ENCODE measurements at places on chromosomes 16 and 17. TPM values are rescaled to one million over a fixed set of nuclear protein-coding genes. Genes with fewer than 3 reads are reported as not detected.

The IRF8 gene
- 2.2 TPM for total RNA-seq

The HLF gene
- 0.25 TPM for total RNA-seq

The KSR1 gene
- total RNA-seq: 11.2 TPM

The ODAD4 gene
- 0.84 TPM for total RNA-seq

The NPIPB6 gene
- not detected for total RNA-seq

The KIF18B gene
- 2.8 TPM for total RNA-seq

The SLC12A3 gene
- total RNA-seq: 0.08 TPM

The LGALS9B gene
- total RNA-seq: not detected

The CAVIN1 gene
- total RNA-seq: 58.5 TPM

DNA sequence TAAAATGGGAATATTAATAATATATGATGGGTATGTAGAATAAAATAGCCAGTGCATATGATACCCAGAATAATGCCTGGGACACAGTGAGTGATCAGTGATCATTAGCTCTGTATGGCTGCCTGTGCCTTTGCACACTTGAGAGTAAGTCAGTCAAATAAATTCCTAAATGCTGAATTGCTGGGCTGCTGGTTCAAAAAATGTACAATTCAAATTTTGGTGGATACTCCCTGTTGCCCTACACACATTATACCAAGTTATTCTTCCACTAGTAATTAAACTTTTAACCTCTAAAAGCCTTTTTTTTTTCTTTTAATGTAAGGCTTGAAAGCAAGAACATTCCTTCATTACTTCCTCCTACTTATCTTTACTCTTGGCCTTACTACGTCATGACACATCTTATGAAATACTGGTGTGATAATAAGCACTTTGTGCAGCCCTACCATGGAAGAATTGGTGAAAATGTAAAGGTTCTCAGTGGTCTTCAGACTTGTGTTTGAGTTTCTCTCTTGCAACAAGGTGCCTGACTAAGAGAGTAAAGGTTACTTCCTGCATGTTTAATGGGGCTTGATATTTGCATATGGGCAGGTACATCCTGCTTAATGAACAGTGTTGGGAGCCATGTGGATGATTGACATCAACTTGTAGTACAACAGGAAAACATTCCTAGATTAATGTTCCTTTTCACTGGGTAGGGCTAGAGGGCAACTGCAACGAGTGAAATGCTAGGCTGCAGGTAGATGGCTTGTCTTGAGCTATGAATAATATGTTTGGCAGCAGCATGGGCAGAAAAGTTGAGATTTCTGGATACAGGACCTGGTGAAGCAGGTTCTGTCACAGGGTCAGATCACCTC, 84.3 kb downstream of the PRKCA start:
- peak; percentile 54 for DNase-seq

GRCh38 chr16:85832570-85833218, 33.2 kb downstream of the COX4I1 start:
- DNase-seq: no peak

DNA sequence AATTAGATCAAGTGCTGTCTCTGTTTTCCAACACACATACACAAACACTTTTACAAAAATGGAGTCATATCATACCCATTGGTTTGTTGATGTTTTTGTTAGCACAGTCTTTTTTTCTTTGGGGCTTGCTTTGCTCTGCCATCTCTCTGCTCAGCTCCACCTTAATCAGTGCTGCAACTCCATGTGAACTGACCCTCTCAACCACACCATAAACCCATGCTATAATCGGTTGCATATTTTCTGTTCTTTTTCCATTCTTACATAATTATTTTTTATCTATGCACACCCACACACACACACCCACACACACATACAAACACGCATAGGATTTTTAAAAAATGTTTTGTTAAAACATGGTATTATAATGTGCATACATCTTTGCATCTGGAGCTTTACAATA, 91.0 kb upstream of the CDH13 start:
- no peak for DNase-seq

DNA sequence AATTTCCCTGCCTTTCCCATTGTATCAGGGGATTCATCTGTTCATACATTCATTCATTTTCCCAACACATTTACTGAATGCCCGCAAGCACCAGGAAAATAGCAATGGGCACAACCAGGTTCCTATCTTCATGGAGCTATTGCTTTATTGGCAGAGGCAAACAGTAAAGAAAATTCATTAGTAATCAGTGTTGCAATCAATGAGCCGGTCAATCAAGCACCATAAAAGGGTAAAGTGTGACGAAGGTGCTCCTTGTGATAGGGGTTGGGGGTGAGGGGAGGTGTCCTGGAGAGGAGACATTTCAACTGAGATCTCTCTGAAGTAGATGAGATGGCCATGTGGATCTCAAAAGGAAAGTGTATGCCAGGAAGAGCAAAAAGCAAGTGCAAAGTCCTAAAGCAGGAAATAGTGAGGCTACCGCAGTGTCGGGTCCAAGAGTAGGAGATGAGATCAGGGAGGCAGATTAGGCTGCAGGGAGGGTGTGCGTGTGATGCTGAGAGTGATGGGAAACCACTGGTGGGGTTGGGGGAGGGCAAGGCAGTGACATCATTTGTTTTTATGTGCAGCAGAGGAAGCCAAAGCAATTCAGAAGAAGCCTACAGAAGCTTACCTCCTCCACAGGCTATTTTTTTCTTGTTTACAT, 28.4 kb downstream of the CDH13 start:
- peak; percentile 82 for DNase-seq

DNA sequence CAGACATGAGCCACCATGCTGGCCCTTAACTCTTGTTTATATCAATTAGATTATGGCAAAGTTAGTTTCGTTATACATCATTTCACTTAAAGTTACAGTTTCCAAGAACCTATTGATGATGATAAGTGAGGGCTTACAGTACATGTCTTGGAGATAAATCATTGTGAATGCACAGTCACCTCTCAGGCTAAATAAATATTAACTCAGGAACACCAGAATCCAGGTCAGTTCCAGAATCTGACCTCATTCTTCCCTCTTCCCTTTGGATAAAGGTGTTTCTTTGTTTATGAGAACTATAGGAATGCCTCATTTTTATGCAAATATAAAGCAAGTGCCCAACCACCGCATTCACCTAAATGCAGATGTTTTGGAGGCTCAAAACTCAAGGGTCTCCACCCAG, 48.4 kb upstream of the CRYM start:
- no peak for DNase-seq

DNA sequence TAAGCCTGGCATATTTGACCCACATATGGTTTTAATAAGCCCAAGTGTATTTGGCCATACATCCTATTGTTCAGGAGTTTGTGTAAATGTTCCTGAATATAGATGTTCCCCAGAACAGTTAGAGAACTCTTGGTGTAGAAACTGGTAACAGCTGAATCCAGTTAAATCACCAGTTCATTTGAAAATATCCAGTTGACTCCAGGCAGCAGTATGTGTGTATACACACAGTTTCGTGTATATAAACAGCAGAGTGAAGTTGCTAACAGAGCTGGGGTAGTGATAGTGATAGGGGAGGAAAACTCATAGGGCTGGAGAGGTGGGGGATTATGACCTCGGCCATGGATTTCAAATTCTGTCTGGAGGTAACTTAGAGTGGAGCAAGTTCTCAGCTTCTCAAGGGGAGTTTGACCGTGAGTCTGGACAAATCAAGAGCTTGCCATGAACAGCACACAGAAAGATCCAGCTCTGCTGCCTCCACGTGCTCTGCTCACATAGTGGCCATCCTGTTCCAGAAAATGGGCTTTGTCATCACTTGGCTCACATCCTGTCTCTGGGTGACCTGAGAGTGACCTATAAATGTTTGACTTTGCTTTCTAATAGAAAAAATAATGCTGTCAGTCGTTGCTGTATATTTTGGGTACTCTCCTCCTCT, 30.6 kb upstream of the MMD start:
- DNase-seq: no peak

GRCh38 chr17:79609049-79609589, 1.7 kb downstream of the RBFOX3 start:
- DNase-seq: no peak

- no peak for DNase-seq
Measured at GRCh38 chr17:29495011-29495410, 71.8 kb downstream of the ABHD15 start.

DNA sequence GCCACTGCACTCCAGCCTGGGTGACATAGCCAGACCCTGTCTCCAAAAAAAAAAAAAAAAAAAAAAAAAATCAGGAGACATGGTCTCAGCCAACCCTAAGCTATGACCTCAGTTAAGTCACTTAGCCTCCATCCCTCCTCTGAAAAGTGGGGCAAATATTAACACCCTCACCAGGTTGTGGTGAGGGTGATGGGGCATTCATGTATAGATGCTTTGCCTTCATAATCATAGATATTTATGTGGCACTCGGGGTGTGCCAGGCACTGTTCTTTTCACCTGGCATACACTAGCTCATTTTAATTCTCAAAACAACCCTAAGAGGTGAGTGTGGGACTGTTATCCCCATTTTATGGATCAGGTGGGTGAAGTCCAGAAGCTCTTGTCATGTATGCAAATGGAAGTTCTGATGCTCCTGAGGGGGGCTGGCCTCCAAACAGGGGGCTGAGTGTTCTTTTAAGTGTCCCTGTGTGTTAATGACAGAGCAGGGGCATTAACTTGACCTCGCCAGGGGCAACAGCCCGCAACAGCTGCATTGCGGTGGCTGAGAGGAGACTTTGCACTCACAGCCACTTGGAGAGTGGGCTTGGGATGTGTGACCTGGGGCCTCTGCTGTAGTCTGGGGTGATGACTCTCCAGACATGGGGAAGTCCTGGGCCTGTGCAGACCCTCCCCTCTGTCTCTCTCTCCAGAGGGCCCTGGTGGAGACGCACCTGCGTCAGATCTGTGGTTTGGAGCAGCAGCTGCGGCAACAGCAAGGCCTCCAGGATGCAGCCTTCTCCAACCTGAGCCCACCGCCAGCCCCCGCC, 4.1 kb downstream of the TBKBP1 start:
- no peak for DNase-seq

DNA sequence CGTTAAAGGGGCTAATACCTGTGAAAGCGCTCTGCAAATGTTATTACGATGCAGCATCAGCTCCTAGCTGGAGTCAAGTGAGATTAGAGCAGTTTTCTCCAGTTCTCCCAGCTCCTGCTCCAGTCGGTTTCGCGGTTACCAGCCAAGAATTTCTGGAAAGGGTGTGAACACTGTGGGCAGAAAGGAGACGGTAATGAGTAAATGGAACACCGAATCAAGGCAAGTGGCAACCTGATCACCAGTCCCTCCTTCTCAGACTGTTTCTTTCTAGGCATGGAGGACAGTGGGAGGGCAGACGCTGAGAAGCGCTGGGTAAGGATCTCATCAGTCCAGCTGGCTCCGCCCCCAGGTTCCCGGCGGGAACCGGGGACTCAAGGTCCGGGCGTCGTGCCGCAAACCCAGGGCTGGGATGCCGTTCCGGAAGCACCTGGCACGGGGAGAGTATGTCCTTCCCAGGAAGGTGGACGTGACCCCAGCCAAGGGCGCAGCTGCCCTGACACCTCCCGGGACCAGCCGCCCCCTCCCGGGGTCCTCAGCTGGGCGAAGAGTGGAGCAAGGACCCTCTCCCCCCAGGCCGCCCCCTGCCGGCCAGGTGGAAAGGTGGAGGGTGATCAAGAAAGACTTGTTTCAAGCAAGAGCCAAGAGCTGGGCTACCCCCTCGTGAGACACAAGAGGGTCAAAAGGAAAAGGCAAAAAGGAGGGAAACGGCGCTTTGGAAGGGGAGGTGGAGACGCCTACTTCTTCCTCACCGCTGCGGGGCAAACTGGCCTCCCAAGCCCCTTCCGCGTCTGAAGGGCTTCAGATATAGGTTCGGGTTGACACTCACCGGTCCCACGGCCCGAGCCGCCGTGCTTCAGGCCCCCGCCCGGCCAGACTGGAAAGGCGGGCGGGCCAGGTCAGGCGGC, 481 bp downstream of the MYO19 start:
- no peak for DNase-seq

GRCh38 chr17:81553616-81554181, 1.5 kb upstream of the FAAP100 start:
- peak; percentile 93 for DNase-seq

- no peak for DNase-seq
Measured at GRCh38 chr16:2475413-2476344, 752 bp downstream of the TBC1D24 start.

GRCh38 chr16:17270111-17270510, 200.6 kb downstream of the XYLT1 start:
- no peak for DNase-seq

- DNase-seq: no peak
Measured at GRCh38 chr17:11353601-11354000, 112.6 kb downstream of the SHISA6 start.

- DNase-seq: no peak
Measured at GRCh38 chr16:54116124-54116655, 170.4 kb downstream of the IRX3 start.

DNA sequence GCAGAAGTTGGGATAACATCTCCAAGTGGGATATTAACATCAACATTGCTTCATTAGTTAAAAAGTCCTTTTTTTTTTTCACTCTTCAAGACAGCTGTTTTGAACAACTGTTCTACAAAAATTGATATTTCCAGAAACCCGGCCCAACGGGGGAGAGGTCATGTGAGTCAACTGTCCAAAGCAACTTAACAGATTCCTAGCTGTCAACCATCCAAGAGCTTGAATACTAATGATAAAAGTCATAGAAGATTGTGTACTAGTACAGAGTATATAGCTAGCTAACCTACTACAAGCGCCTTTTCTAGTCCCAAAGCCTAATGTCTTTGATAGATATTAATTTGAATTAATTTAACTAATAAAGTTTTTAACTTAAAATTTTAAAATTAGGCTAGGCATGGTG, 172.0 kb downstream of the CYB561 start:
- no peak for DNase-seq

DNA sequence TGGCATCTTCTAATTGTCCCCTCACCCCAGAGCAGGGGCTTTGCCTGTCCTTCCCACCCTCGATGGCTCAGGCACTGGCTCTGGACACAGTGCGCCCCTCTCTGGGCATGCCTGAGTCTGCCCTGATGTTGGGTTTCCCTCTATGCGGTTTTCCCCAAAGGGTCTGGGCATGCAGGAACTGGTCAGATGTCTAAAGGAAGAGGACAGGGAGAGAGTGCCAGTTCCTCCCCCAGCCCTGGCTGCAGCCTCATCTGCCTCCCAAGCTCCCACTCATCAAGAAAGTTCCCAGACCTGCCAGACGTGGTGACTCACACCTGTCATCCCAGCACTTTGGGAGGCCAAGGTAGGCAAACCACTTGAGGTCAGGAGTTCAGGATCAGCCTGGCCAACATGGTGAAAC, 41.3 kb upstream of the PABPN1L start:
- DNase-seq: no peak

All from kidney epithelial cell (primary cell).